ENCODE measurements at places on chromosomes 5 and 9.

GRCh38 chr5:139551191-139551889 lies 9.8 kb upstream of the UBE2D2 start:
- no peak for DNase-seq

DNA sequence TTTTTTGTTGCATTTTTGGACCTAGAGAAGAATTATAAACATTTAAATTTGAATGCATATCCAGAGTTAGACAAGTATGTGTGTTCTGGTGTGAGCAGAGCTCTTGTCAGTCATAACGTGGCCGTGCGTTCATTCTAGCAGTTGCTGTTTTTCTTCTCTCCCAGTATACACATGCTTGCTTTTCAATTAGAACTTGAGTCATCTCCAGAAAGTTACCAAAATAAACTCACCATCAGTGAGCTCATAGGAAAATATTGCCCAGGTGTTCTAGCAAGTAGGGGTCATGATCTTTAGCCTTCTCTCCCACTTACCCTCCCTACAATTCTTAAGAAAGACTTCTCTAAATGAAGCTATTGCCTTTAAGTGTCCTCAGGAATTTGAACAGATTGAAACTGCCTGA lies 247.5 kb upstream of the TUT7 start:
- DNase-seq = no peak

DNA sequence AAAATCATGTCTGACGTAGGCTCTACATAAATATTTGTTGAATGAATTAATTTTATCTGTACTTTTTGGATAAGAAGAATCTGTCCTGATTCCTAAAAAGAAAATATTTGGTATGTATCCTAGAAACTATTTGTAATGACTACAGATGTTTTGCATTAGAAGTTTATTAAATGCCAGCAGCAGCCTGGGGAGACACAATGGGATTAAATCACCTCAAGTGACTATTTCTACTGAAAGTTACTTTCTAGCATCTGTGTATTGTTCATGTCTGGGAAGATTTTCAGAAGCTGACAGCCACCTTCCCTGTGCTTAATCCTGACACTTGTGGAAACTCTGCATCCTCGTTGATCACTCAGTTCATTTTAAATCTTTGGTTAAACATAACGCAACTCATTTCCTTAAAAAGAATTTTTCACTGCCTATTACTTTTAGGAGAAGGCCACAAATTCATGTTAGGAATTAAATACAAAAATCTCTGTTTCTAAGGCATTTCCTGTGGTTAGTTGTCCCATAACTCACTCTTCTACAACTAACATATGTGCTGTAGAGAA lies 209.3 kb upstream of the PPP1R2B start:
- no peak for DNase-seq

DNA sequence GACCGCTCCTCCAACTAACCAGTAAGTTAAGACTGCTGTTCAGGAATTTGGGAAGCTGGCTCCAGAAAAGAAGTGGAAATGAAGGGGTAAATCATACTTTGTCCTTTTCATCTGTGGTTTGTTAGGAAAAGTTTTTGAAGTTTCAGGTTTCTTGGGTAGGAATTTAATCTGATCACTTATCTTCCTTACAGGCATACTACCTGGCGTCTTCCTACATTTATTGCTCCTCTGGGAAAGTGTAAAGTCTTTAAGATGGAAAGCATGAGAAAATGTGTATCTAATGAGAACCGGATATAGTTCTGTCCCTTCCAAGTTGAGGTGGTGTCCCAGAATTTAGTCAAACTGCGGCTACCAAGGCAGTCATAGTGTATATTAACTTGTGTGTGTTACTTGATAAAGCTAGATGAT lies 1.3 kb downstream of the RASA1 start:
- no peak for DNase-seq

- DNase-seq = no peak
Measured at GRCh38 chr5:78132507-78132906, 162.0 kb downstream of the AP3B1 start.

DNA sequence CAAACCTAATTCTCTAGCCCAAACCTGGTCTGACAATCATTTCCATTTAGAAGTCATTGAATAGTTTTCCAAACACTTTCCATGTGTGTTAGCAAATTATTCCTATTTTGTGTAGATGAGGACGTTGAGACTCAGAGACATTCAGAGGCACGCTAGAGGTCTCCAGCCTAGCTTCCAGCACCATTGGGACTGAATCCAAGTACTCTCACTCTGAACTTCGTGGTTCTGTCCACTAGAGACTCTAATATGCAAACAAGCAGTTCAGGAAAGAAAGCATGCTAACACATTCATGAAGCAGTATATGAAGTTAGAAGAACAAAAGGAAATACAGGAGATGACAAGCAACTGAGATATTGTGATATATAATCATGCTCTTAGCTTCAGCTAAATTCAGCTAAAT lies 354.8 kb downstream of the NTRK2 start:
- no peak for DNase-seq

DNA sequence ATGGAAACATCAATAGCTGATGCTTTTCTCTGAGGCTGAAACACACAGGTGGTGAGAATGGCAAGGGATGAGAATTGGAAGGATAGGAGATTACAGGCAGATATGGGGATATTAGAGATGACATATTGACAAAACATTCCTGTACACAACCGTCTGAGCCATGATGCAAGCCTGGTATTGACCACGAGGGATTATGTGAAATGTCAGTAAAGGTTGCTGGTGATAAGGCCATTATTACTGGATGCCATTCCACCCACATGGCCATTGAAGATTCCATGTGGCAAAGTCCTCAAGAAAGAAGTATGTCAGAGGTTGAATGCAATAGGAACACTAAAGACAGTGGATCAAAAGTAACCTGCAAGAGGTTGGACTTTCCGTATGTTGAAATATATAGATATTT lies 15.7 kb downstream of the GRAMD2B start:
- no peak for DNase-seq

DNA sequence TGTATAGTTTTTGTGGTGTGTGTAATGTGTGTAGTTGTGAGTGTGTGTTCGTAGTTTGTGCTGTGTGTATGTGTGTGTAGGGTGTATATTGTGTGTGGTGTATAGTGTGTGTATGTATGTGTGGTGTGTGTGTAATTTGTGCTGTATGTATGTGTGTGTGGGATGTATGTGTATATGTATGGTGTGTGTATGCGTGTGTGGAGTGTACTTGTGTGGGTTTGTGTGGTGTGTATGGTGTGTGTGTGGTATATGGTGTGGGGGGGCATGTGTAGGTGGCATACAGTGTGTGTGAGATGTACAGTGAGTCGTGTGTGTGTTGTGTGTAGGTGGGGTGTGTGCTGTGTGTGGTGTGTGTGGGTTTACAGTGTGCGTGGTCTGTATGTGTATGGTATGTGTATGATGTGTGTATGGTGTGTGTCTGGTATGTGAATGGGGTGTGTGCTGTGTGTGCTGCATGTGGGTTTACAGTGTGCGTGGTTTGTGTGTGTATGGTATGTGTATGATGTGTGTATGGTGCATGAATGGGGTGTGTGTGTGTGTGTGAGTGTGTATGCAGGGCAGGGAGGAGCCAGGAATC lies 125.2 kb downstream of the GADD45G start:
- DNase-seq = no peak

DNA sequence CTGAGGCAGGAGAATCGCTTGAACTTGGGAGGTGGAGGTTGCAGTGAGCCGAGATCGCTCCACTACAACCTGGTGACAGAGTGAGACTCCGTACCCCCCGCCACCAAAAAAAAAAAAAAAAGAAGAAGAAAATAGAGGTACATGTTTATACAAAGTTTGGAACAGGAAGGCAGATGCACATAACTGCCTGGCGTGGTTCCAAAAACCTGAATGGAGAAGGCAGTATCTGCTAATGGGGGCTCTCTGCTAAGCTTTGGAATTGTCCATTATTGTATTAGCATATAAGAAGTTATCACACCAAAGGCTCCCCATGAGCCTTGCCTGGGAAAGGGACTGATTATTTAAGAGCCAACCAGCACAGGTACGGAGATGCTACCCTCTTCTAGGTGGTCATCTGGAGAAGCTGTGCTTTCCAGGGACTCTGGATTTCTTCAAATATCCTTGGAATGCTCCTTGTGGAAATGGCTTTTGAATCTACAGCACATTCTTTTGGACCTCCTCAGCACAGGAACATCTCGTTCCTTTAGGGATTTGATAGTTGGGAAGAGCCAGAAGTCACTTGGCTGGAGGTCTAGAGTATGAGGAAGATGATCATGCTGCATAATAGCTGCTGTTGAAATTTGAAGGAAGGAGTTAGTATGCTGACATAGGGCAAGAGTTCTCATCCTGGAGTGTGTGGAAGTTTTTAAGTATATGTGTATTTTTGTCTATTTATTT lies 42.5 kb upstream of the ABCA1 start:
- no peak for DNase-seq

- no peak for DNase-seq
Measured at GRCh38 chr5:160133071-160133917, 14.0 kb upstream of the PWWP2A start.

DNA sequence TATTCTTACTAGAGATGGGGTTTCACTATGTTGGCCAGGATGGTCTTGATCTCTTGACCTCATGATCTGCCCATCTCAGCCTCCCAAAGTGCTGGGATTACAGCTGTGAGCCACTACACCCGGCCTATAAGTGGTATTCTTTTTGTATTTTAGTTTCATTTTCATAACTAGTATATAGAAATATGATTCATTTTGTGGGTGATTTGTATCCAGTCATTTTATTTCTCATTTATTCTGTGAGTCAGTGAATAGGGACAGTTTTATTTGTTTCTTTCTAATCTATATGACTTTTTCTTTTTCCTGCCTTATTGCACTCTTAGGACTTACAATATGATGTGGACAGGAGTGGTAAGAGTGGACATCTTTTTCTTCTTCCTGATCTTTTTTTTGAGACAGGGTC lies 112.9 kb downstream of the AOPEP start:
- DNase-seq = no peak

DNA sequence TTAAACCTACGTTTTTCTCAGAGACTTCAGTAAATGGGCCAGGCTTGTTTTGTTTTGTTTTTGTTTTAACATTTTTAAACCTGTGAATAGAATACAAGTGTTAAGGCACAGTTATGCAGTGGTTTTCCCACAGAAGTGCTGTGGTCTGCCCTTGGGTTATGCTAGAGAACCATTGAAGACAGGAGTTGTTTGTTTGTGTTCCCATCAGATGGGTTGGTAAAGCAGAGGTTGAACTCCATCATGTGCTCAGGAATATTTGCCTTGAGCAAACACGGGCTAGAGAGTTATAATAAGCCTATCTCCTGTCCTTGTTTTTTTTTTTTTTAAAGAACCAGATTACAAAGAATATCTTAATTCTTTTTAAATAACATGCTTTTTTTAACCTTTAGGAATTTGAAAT lies 28.5 kb downstream of the RHOBTB3 start:
- DNase-seq = no peak

DNA sequence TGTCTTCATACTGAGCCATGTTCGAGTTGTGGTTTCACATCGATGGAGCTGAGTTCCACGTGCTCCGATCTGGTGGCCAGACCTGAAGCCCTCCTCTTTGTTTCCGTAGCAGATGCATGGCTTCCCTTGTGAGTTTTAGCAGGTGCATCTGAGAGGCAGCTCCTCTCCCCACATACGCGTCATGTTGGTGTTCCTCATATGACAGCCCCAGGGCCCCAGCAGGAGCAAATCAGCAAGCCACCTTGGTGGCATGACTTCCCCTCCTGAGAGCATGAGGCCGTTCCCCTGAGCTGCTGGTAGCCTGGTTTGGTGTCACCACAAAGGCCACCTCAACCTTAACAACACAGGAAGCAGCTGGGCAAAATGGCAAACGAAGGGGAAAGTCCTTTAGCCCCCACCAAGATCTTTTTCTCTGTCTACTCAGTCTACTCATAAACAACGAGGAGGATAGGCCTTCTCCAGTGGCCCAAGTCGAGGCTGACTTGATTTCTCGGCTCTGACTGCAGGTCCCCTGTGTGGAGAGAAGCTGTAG lies 5.9 kb downstream of the CYFIP2 start:
- DNase-seq = no peak

Measured in vagina (tissue), 2 donors.